Uterus (tissue), 4 donors: ENCODE measurements at places on chromosomes 4 and X. TPM values are rescaled to one million over a fixed set of nuclear protein-coding genes. Genes with fewer than 3 reads are reported as not detected.

- H3K36me3 ChIP-seq = no peaks in the 10 kb centered on the region
- no peak overlapping the region for H3K27ac ChIP-seq
- H3K27me3 ChIP-seq = no peaks in the 10 kb centered on the region
- no peak for DNase-seq
These were observed 100.8 kb upstream of the MSX1 start for GRCh38 chr4:4758681-4759080.

DNA sequence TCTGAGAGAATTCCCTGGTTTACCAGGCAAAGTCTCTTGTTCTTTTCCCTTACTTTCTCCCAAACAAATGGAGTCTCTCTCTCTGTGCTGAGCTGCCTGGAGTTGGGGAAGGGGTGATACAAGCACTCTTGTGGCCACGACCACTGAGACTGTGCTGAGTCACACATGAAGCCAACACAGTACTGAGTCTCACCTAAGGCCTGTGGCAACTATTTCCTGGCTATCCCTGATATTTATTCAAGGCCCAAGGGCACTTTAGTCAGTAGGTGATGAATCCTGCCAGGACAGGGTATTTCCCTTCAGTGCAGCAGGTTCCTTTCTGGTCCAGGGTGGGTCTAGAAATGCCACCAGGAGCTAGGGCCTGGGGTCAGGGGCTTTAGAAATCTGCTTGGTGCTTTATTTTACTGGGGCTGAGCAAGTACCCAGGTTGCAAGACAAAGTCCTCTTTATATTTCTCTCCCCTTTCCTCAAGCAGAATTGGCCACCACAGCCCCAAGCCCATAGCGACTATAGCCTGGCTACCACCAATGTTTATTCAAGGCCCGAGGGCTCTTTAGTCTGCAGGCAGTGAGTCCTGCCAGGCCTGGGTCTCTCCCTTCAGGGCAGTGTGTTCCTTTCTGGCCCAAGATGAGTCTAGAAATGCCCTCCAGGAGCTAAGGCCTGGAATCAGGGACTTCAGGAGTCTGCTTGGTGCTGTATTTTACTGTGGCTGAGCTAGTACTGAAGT lies 10.5 kb downstream of the ARL13A start:
- H3K27ac ChIP-seq = no peak overlapping the region
- no peaks in the 10 kb centered on the region for H3K4me1 ChIP-seq
- no peaks in the 10 kb centered on the region for H3K27me3 ChIP-seq
- H3K4me3 ChIP-seq = no peak overlapping the region
- no peak for DNase-seq
- no peaks in the 10 kb centered on the region for H3K36me3 ChIP-seq

GRCh38 chrX:129553619-129554288 lies 13.7 kb downstream of the OCRL start:
- no peak overlapping the region for H3K27ac ChIP-seq
- no peaks in the 10 kb centered on the region for H3K36me3 ChIP-seq
- H3K4me1 ChIP-seq = no peaks in the 10 kb centered on the region
- no peak for DNase-seq

- no peak overlapping the region for H3K4me3 ChIP-seq
- no peaks in the 10 kb centered on the region for H3K27me3 ChIP-seq
- H3K4me1 ChIP-seq = no peaks in the 10 kb centered on the region
- DNase-seq = no peak
- no peak overlapping the region for H3K27ac ChIP-seq
These were observed 350.8 kb upstream of the KLF3 start for GRCh38 chr4:38313175-38313574.

GRCh38 chrX:16739574-16739973 lies 20.2 kb downstream of the SYAP1 start:
- DNase-seq = no peak
- no peak overlapping the region for H3K27ac ChIP-seq
- H3K4me3 ChIP-seq = no peak overlapping the region
- H3K36me3 ChIP-seq = no peaks in the 10 kb centered on the region

DNA sequence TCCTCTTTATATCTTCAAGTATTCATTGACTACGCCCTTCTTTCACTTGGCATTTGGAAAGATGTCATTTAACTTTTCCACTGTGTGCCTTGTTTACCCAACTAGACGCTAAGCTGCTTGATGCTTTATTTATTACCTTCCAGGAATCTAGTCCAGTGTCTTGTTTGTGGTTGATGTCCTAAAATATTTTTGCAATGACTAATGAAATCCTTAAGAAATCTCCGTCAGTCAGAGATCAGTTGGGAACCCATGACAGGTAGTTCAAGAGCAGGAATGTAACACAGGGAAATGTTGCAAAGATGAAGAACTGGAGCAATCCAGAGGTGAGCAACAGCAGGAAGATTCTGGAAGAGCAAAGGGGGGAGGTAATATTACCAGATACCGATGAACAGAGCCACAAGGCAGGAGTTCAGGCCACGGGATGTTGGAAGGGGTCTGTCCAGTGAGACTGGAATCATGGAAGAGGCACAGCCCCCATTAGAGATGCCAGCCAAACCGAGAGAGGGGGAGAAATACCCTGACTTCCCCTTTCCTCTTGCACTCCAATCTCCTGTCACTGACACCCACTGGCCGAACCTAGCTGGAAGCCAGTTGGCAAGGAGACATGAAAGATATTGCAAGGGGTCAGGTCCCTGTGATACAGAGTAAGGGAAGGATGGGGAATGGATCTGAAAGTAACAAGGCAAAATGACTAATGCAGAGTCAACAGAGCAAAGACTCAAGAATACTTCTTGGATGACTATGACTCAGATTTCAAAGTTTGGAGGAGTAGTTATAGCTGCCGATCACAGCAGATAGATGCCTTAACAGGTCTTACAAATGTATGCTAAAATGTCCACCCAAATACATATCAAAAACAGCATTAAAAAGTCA lies 62.7 kb upstream of the PHKA2 start:
- no peaks in the 10 kb centered on the region for H3K36me3 ChIP-seq
- H3K27ac ChIP-seq = no peak overlapping the region
- H3K4me1 ChIP-seq = no peaks in the 10 kb centered on the region
- no peak for DNase-seq

The TCEAL6 gene
- total RNA-seq = not detected

The WDR17 gene
- 0.51 TPM for total RNA-seq

The RPS3A gene
- 3,706 TPM for total RNA-seq
